Regular cardiac myocyte (primary cell): ENCODE measurements at places on chromosomes 16 and 17. TPM values are rescaled to one million over a fixed set of nuclear protein-coding genes. Genes with fewer than 3 reads are reported as not detected.

TBX2 gene
- total RNA-seq = 23.4 and 64.0 TPM in 2 replicates

TSNAXIP1 gene
- 0.38 and 1.1 TPM in 2 replicates for total RNA-seq

CES3 gene
- 0.56 TPM in 1 of 2 replicates, not detected in the other for total RNA-seq

MT1G gene
- total RNA-seq = 0.56 and 1.5 TPM in 2 replicates

SDR42E1 gene
- total RNA-seq = under 0.01 and 0.19 TPM in 2 replicates

MYOCD gene
- total RNA-seq = 8.2 and 13.8 TPM in 2 replicates

LRRC46 gene
- 0.19 TPM in 1 of 2 replicates, not detected in the other for total RNA-seq

SYNGR3 gene
- total RNA-seq = 2.3 and 2.8 TPM in 2 replicates

SCGB1C2 gene
- total RNA-seq = not detected in 2 replicates

CCL2 gene
- total RNA-seq = 298 and 384 TPM in 2 replicates

CD300LG gene
- total RNA-seq = not detected in 2 replicates

RNF135 gene
- total RNA-seq = 8.2 and 14.1 TPM in 2 replicates

ZNF469 gene
- total RNA-seq = 1.3 and 2.8 TPM in 2 replicates

GLP2R gene
- not detected in 2 replicates for total RNA-seq

KRTAP4-1 gene
- total RNA-seq = not detected in 2 replicates

CD68 gene
- total RNA-seq = 7.5 and 15.2 TPM in 2 replicates

KCNH4 gene
- under 0.01 TPM in 1 of 2 replicates, not detected in the other for total RNA-seq

KRT35 gene
- not detected in 2 replicates for total RNA-seq

LGALS3BP gene
- 243 and 572 TPM in 2 replicates for total RNA-seq

CRISPLD2 gene
- 3.3 and 14.1 TPM in 2 replicates for total RNA-seq

HBZ gene
- total RNA-seq = not detected in 2 replicates

WWOX gene
- 7.5 and 14.7 TPM in 2 replicates for total RNA-seq

SLC13A5 gene
- total RNA-seq = not detected in 2 replicates

SPECC1 gene
- 13.2 and 26.5 TPM in 2 replicates for total RNA-seq

FN3K gene
- 1.5 and 10.4 TPM in 2 replicates for total RNA-seq

LGALS9 gene
- 1.2 and 2.5 TPM in 2 replicates for total RNA-seq

KRT27 gene
- not detected in 2 replicates for total RNA-seq

LGALS9C gene
- total RNA-seq = not detected in 2 replicates

SLC5A11 gene
- not detected in 2 replicates for total RNA-seq

ST6GALNAC1 gene
- total RNA-seq = not detected in 2 replicates

MFSD6L gene
- total RNA-seq = not detected in 2 replicates

ADAP2 gene
- 7.9 and 12.1 TPM in 2 replicates for total RNA-seq

PRSS27 gene
- 0.19 and 0.56 TPM in 2 replicates for total RNA-seq

GNGT2 gene
- total RNA-seq = 0.38 and 0.56 TPM in 2 replicates

PRSS8 gene
- total RNA-seq = not detected in 2 replicates

HSPB9 gene
- not detected in 2 replicates for total RNA-seq

GAS7 gene
- total RNA-seq = 0.38 and 0.85 TPM in 2 replicates

HS3ST2 gene
- not detected in 2 replicates for total RNA-seq

COL1A1 gene
- total RNA-seq = 508 and 731 TPM in 2 replicates

ESRP2 gene
- total RNA-seq = under 0.01 and 0.28 TPM in 2 replicates

OR4D1 gene
- not detected in 2 replicates for total RNA-seq

OR2C1 gene
- total RNA-seq = under 0.01 and 0.19 TPM in 2 replicates

NPIPA2 gene
- total RNA-seq = not detected in 2 replicates

BCO1 gene
- total RNA-seq = not detected in 2 replicates

WSCD1 gene
- total RNA-seq = 0.85 and 3.3 TPM in 2 replicates

MT3 gene
- total RNA-seq = 0.56 TPM in 1 of 2 replicates, not detected in the other

TLCD1 gene
- total RNA-seq = 3.9 and 8.8 TPM in 2 replicates

GPR179 gene
- total RNA-seq = under 0.01 TPM in 1 of 2 replicates, not detected in the other

ADAM11 gene
- total RNA-seq = 0.19 and 0.28 TPM in 2 replicates

SDK2 gene
- total RNA-seq = 0.19 and 0.28 TPM in 2 replicates

WDR59 gene
- total RNA-seq = 10.4 and 12.8 TPM in 2 replicates

SMIM36 gene
- not detected in 2 replicates for total RNA-seq

ABI3 gene
- total RNA-seq = under 0.01 and 0.58 TPM in 2 replicates

SOST gene
- total RNA-seq = 10.9 and 20.0 TPM in 2 replicates

METTL22 gene
- 26.3 and 26.5 TPM in 2 replicates for total RNA-seq
